Stimulated activated CD4-positive, alpha-beta T cell treated with anti-CD3 and anti-CD28 coated beads, Interleukin-12 subunit alpha, Interleukin-12 subunit beta, amount 100 ng/mL, for 24 hours (primary cell): ENCODE measurements at places on chromosomes 6 and 20.

GRCh38 chr6:110327391-110327790 is 30.8 kb downstream of the METTL24 start:
- no peak for DNase-seq

DNA sequence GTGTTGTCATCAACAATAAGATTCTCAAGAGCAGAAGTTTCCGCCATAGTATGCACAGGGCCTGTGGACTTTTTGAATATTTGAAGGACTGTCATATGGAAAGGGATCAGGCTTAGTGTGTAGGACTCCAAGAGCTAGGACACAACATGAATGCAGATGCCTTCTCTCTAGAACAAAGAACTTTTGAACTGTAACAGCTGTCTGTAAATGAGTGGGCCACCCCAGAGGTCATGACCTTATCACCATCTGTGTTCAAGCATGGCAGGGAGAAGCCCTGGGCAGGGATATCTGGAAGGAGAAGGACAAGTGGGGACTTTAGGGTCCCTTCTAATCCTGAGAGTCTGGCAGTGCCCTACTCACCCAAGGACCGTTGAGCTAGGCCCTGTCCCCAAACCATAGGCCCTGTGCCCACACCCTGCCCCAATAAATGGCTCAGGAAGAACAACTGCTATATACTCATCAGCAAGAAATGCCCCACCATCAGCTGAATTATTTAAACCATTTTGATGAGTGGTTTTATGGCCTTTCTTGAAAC is 70.6 kb downstream of the MTHFD1L start:
- no peak for DNase-seq

DNA sequence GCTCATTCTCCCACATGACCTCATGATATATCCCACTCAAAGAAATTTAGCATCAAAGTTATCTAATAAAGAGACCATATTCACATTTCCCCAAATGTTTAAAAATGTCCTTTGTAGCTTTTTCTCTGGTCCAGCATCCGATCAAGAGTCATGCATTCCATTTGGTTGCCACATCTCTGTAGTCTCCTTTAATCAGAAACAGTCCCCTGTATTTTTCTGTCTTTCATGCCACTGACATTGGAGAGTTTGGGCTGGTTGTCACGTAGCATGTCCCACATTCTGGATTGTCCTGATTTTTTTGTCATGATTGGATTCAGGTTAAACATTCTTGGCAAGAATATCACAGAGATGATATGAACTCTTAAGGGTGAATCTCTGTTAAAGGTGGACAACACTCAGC is 55.7 kb downstream of the SNX5 start:
- DNase-seq = no peak

- no peak for DNase-seq
Observed at GRCh38 chr6:153125032-153125431, 6.0 kb downstream of the RGS17 start.

DNA sequence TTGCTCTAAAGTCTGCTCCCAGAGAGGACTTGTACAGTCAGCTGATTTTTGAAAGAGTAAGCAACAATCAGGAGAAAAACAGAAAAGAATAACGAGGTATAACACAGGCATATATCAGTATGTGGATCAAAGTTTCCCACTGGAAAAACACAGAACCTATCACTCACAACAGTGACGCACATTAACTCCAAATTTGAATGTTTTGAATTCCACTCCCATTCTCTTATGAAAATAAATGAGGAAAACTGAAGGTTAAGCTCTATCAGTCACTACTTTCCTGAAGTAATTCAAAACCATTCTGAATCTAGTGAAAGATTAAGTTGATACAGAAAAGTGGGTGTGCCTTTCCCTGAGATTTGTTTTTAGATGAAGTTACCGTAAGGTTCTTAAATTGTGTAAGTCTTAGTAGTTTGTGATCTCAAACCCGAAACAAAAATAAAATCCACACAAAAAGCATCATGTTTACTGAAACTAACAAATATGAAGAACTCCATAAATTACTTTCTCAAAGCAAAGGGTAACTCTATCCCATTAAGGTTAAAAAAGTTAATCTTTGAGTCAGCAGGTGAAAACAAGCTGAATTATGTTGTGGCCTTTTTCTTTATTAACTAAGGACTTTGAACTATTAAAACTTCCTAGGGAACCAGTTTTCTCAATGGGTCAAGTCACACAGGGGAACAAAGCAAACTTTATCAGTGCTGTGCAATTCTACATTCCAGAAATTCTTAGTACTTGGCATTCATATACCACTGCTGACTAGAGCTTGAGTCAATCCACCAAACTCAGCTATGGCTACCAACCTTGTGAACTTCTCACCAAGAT is 115.7 kb downstream of the OGFRL1 start:
- no peak for DNase-seq

DNA sequence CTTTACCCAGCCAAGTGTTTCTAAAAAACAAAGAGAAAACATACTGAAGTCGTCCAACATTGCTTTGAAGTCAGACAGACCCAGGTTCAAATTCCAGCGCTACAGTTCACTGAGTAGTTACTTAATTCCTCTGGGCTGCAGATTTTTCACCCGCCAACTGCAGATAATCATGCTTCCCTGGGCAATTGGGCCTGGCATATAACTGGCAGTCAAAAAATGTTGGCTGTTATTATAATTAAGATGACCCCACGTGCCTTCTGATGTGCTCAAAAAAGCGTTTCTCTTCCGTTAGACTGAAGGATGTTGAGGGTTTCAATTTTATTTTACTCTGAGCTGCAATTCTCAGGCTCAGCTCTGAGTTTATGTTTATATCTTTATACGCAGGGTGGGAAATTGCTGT is 156.1 kb upstream of the CITED2 start:
- no peak for DNase-seq

GRCh38 chr6:17353440-17354175 is 39.8 kb upstream of the CAP2 start:
- DNase-seq = no peak

DNA sequence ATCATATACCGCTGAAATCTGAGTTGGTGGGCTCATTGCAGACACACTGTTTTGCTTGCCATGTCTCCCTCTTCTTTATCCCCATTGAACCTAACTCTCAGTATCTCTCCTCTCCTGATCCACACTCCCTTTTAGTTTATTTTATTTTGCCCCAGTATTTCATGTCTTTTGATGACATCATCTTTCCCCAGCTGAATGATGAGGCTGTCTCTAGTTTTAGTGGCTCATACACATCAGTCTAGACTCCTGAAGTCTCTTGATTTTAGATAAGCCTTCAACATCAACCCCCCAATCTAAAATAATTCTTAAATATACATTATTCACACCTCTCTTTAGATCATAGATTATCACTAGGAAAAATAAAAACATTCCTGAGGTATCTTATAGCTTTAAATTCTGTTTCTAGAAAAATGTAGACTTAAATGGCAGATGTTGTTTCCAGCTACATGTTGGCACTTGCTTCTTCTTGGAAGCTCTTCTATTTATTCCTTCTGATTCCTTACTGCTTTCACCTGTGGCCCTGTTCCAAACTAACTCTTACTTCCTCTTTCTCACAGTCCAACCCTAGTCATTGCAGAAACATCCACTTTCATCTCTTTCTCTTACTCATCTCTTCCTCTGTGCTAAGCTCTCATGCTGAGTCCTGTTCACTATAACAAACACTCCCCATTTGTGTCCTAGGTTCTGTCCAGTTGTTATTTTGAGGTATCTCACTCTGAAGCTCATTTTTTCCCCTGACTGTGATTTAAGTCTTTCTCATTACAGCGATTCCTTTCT is 191.9 kb upstream of the SLC35B3 start:
- DNase-seq = no peak

DNA sequence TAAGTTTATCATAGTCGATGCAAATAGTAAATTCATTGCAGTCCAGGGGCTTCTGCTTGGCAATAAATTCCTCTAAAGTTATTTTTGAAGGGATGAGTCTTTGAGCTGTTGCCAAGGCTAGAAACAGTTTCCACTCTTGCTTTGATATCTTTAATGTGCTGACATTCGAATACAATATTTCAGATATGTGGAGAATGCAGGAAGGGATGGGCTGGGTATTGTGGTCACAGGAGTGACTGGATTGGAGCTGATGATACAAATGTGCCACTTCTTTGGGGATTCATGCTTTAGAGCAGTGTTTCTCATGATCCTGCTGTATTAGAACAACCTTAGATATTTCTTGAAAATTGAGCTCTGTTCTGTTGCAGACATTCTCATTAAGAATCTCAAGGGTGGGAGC is 139.0 kb downstream of the PRDM13 start:
- DNase-seq = no peak

DNA sequence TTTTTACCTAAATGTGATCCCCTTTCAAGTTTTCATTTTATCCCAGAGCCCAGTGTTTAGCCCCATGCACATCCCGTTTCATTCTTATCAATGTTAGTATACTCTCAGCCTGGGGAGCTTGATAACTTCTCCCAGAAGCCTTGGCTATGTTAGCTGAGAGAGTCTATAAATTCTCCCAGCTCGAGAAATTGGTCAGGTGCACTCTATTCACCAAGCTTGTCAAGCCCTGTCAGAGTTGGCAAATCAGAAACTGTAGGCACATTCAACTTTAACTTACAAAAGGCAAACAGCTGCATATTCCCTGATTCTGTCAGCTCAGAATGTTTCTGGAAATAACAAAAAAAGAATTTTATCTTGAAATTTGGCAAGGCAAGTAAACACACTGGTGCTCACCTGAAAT is 62.2 kb upstream of the IMPG1 start:
- no peak for DNase-seq

DNA sequence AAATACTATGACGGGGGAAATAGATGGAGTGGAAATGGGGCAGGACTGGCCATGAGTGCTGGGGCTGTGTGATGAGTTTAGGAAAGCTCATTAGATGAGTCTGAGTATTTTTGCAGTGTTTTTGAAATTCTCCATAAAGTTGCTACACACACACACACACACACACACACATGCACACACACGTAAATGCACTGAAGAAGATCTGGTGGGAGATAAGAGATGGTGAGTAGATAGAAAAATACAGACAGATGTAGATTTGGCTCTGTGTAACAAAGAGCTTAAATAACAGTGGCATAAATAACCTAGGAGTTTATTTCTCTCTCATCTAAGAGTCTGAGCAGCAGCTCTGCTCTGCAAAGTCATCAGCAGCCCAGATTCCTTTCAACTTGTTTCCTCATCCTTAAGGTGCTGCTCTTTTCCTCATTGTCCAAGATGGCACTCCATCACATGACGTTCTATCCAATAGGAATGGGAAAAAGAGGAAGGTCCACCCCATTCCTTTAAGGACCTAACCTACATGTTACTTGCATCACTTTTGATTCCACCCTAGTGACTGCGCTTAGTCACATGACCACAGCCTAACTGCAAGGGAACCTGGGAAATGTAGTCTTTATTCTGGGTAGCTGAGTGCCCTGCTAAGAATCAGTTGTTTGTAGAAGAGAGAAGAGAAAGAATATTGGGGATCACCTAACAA is 76.4 kb downstream of the EYA2 start:
- DNase-seq = no peak
